ENCODE measurements at places on chromosomes 16 and 17.

GRCh38 chr16:79008036-79008868, 592.3 kb downstream of the MAF start:
- no peak for DNase-seq

GRCh38 chr17:29158488-29159275, 21.5 kb downstream of the MYO18A start:
- DNase-seq = no peak

GRCh38 chr16:8519179-8519578, 71.1 kb downstream of the TMEM114 start:
- no peak for DNase-seq

GRCh38 chr16:76121636-76122035, 155.6 kb upstream of the CNTNAP4 start:
- DNase-seq = no peak

- DNase-seq = no peak
Measured at GRCh38 chr16:85515319-85515745, 97.8 kb upstream of the GSE1 start.

GRCh38 chr17:20224379-20224778, 215.2 kb downstream of the SPECC1 start:
- DNase-seq = no peak

DNA sequence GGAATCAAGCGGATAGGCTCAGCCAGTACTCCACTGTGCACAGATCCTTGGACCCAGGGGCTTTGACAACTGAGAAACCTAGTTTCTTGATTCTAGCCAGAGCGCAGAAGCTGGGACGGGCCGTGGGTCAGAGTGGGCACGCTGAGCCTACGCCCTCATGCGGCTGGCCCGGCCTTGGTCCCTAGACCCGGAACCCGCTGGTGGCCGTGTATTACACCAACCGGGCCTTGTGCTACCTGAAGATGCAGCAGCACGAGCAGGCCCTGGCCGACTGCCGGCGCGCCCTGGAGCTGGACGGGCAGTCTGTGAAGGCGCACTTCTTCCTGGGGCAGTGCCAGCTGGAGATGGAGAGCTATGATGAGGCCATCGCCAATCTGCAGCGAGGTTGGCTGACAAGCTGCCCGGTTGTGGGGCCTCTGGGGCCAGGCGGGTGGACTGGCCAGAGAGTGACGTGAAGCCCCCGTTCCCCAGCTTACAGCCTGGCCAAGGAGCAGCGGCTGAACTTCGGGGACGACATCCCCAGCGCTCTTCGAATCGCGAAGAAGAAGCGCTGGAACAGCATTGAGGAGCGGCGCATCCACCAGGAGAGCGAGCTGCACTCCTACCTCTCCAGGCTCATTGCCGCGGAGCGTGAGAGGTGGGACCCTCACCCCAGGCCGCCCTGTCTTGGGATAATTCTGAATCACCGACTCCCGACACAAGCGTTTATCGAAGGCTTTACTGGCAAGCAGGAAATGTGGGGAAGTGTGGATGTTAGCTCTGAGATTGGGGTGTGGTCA, 946 bp downstream of the STUB1 start:
- no peak for DNase-seq

GRCh38 chr16:85899444-85899843, 482 bp downstream of the IRF8 start:
- no peak for DNase-seq

DNA sequence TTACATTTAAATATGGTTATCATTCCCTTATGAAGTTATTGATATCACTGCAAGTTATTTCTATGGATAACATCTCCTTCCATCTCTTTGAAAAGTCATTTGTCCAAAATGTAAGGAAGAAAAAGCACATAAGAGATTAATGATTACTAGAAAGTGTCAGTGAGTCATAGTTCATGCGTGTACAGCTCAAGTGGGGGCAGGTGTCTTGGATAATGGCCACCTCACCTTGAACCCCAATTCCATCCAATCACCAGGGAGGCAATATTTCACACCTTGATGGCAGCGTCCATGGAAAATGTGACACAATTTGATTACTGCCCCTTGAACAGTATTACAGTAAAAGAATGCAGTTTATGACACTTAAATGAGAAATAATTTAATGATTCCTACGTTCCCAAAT, 358.3 kb upstream of the SOX9 start:
- no peak for DNase-seq

- no peak for DNase-seq
Measured at GRCh38 chr16:58658796-58659211, 25.8 kb downstream of the SLC38A7 start.

DNA sequence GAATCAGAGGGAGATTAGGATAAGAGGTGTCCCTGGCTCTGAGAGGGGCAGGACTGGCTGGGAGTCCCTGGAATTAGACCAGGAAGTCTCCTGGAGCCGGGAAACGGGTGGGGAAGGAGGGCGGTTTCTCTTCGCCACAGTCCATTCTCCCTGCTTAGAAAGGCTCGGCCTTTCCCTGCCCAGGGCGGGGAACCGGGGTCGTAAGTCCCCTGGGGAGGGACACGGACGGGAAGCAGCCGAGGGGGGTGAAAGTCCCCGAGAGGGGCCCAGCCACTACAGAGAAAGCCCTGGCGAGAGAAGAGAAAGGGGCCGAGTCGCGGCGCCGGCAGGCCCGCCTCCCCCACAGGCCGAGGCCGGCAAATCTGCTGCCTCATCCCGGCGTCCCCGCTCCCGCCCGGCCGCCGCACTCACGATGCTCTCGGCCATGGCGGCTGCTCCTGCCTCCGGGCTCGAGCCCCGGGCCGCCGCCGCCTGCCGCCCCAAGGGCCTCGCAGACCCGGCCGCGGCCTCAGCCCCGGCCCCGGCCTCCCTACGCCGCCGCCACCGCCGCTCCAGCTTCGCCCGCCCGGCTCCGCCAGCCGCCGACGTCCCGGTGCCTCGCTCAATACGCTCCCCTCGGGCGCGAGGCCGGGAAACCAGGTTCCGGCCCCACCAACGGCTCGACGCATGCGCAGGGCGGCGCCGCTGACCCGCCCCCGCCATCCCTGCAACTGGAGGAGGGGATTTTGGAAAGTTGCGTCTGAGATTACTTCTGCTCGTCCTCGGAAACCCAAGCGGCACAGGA, at the start of the genes NPLOC4 and TSPAN10:
Gene NPLOC4, minus strand, starts transcription at position 608 of the 784 bp plus-strand sequence. Its CDS starts 182 bp downstream, at position 426.
Gene TSPAN10, plus strand, starts transcription at position 692 of the 784 bp plus-strand sequence. CDS start 5,217 bp downstream, outside the sequence.
- peak; percentile 77 for DNase-seq

DNA sequence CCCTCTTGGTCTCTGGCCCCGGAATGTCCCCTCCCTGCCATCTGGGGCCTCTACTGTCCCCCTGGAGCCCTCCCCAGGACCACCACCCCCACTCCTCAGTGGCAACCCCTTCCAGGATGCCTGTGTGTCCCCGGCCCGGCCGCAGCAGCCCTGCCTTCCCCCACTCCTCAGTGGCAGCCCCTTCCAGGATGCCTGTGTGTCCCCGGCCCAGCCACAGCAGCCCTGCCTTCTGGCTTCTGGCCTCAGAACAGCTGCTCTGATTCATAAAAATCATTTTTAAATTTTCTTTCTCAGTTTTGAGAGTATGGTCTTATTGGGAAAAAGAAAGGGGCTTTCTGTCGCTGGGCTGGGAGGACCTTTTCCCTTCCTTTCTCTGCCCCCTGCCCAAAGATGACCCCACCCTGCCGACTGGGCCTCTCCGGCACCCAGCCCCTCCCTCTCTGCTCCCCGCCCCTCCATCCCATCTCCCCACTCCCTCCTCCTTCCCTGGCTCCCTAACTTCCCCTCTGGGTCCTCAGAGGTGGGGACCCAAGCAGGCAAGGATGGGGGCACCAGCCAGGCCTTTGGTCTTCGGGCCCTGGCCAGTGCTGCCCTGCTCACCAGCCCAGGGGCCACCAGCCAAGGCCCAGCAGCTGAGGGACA, 40.5 kb downstream of the BAHCC1 start:
- DNase-seq = no peak

DNA sequence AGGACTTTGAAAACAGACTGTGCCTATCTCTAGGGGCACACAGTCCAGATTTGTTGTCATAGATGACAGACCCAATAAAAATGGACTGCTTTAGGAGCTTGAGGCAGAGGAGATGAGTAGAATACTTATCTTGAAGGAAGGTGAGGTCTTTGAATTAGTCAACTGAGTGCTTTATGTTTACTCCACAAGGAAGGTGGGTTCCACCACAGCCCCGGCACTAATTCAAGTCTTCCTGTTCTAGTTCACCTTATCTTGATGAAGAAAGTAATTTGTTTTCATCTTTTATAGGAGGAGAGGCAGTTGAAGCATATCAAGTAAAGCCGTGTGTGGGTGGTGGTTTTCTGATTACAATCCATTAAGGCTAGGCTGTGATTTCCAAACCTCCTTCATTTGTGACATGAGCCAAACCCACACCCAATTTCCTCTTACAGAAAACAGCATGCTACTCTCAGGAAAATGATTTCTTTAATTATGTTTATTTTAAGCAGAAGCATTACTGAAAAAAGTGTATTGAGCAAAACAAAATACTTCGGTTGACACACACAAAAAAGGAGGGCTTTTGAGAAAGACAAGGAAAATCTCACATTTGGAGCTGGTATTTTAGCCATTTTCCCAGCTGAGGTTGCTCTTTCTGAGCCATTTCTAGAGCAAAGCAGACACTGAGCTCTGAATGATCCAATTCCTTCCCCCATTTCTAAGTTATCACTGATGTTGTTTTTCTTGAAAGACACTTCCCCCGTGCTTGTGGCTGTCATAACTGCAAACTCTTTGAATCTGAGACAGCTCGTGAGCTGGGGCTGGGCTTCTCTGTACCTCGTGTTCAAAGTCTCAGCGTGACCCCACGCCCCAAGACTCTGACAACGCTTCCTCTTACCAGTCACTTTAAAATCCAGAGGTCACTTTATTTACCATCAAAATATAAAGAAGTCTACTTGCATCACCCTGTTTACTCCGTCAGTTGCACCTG, 35.4 kb downstream of the CDRT15 start:
- DNase-seq = peak; percentile 32

DNA sequence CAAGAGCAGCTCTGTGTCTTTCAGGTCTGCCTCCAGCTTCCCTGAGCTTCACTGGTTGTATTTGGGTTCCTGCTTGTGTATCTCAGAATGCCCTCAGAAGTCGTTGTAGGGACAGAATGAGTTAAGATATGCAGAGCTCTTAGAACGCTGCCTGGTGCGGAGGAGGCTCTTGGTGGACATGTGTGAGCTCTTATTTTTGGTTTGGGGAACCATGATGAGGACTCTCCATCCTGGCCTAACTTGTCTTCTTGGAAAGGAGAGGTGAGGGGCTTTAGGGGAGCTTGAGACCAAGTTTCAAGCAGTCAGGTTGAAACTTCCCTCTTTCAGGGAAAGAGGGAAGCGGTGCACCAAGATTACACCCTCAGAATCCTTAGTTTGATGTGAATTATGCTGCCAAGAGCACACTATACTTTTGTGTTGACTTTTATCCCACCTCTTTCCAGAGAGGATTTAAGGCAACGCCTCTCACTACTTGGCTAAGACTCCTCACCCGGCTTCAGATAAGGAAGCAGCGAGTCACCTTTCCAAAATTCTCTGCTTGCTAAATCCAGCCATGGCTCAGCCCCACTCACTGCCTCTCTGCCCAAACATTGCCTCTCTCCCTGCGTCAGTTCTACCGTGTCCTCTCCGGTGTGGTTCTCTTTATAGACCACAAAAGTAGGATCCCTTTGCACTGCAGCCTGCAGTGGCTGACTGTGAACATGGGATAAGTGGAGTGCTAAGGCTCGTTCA, 12.7 kb downstream of the CDK5RAP3 start:
- DNase-seq = no peak

DNA sequence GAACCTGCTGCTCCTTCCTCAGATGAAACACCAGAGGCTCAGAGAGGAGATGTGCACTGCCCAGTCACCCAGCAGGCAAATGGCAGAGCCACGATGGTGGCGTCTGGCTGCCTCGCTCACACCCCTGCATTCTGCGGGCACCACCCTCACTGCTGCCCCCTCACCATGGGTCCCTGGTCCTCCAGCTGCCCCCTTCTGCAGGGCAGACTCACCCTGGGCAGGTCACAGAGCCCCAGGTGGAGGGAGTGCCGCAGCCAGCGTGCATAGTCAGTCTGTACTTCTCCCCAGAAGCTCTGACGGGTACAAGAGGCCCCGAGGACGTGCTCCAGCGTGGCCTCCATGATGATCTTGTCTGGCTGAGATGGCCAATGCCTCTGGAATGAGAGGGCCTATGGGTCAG, 52.9 kb downstream of the RMI2 start:
- no peak for DNase-seq

- no peak for DNase-seq
Measured at GRCh38 chr17:4313221-4314114, 49.7 kb upstream of the ANKFY1 start.

DNA sequence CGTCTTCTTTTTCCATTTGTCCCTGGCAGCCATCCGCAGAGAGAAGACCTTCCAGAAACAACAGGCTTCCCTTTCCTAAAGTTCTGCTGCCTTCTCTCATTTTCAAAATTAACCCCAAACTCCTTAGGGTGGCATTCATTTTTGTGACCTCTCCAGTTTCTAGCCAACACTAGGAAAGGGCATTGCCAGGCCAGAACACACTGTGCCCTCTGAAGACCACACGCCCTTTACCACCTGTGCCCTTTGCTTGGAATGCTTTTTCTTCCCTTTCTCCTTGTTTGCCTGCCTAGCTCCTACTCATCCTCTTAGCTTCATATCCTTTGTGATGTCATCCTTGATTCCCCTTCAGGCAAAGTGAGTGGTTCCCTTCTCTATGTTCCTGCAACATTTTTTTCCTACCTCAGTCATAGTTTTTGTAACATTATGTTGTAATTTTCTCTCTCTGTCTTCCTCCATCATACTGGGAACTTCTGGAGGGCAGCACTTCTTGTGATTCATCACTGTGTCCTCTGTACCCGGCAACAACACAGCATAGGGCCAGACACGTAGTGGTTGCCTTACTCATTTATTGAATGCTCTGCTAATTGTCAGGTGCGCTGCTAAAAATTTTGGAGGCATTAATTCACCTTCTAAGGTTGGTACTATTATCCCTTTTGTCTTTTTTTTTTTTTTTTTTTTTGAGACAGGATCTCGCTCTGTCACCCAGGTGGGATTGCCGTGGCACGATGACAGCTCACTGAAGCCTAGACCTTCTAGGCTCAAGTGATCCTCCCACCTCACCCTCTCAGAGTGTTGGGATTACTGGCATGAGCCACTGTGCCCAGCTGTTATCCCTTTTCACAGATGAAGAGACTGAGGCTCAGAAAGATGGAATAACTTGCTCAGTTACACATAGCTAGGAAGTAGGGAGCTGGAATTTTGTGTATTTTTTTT, 1.0 kb downstream of the KAT8 start:
- DNase-seq = no peak

DNA sequence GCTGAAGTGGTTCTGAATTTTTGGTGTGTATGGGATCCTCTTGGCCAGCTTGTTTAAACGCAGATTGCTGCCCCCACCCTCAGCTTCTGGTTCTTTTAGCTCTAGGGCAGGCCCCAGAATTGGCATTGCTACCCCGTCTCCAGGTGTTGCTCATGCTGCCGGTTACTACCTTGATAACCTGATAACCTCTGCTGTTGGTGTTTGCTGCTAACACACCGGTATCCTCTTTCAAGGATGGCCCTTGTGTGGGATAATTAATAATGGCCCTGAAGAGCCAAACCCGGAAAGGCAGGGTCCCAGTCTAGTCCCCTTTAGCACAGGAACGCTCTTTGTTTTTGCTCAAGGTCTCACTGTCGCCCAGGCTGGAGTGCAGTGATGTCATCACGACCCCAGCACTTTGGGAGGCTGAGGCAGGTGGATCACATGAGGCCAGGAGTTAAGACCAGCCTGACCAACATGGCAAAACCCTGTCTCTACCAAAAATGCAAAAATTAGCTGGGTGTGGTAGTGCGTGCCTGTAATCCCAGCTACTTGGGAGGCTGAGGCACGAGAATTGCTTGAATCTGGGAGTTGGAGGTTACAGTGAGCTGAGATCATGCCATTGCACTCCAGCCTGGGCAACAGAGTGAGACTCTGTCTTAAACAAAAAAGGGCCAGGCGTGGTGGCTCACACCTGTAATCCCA, 1.3 kb upstream of the ST3GAL2 start:
- no peak for DNase-seq

All from stimulated activated CD8-positive, alpha-beta memory T cell treated with anti-CD3 and anti-CD28 coated beads, Interleukin-15, amount 100 ng/mL, for 48 hours (primary cell).